ENCODE measurements at places on chromosomes 13 and 19. TPM values are rescaled to one million over a fixed set of nuclear protein-coding genes. Genes with fewer than 3 reads are reported as not detected.

DNA sequence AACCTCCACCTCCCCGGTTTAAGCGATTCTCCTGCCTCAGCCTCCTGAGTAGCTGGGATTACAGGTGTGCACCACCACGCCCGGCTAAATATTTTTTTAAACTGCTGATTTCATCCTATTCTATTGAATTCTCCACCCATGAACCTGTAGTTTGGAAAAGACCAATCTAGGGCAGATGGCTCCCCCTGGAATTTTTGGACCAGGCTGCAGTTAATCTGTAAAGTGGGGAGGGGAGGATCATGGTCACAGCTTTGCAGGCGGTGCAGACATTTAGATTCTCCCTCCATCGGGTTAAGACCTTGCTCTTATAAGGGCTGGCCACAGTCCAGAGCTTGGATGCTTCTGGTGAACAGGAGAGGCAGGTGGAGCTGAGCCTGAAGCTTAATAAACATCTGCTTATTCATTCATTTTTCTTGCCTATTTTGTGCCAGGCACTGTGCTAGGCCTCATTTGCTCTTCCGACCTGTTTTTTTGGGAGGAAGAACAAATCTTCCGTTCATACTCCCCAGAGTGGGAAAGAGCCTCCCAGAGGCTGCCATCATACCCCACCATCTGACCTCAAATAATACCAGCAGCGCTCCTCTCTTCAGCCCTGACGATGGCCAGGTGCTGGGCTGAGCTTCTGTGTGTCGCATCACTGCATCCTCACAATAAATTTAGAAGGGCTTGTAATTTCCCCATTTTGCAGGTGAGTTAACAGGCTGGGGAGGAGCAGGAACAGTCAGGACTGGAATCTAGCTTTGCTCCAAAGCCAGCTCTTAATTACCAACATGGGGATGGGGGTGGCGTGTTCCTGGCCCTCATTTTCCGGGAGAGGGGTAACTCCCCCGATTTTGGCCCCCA is 902 bp upstream of the CCDC106 start:
- DNase-seq = no peak

- DNase-seq = no peak
These were observed 207.5 kb downstream of the ENOX1 start for GRCh38 chr13:43579321-43579720.

- DNase-seq = peak; percentile 22
These were observed 105.6 kb downstream of the SPRY2 start for GRCh38 chr13:80235166-80235966.

Gene KCNC3
- polyA plus RNA-seq = 0.88 TPM

Gene SLC25A41
- 1.4 TPM for polyA plus RNA-seq

Gene TEX26
- polyA plus RNA-seq = not detected
